Kidney capillary endothelial cell (primary cell): ENCODE measurements at places on chromosomes 6 and 20.

GRCh38 chr20:33850159-33850558 lies 39.0 kb downstream of the CHMP4B start:
- no peak for DNase-seq

DNA sequence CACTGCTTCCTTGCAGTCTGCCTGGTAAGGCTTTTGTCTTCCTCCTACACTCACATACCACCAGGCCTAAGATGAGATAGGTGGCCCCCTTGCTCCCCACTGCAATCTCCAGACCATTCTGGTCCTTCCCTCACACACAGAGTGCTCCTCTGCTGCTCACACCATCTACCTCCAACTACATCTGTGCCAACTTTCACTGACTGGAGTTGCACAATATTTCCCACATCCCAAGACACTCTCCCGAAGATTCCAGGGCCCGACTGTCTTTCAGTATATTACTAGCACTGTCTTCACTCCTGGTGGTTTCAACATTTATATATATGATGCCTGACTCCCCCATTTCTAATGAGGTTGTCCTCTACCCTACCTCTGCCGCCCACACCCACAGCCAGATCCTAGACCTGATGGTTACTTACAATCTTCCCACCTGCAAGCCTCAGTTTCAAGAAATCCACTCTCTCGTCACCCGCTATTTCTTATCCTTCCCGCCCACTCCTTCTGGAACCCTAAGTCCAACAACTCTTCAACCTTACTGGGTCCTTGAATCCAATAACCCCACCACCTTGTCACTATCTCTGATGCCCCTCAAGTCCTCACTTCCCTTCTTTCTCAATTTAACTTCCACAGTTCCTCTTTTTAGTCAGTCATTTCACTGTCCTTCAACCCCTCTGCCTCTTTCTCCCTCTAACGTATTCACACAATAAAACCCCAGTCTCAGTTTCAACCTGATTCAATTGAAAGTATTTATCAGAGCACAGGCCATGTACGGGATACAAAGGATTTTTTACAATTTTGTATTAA lies 21.6 kb downstream of the RALGAPA2 start:
- DNase-seq = no peak

GRCh38 chr20:18310592-18310991 lies 22.3 kb downstream of the ZNF133 start:
- no peak for DNase-seq

DNA sequence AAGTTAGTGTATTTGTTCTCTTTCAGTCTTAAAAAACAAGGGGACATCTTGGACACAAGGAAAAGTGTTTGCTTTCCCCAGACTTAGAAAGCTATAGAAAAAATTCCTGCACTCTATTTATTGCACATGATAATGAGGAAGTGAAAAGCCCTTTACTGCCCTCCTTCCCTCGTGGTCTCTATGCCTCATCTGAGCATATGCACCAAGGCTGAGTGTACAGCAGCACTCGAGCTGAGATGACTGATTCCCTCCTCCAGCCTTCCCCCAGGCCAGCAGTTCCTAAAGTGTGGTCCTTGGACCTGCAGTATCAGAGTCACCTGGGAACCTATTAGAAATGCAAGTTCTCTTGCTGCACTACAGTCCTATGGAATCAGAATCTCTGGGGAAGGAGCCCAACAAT lies 14.3 kb upstream of the LAMP5 start:
- DNase-seq = no peak

DNA sequence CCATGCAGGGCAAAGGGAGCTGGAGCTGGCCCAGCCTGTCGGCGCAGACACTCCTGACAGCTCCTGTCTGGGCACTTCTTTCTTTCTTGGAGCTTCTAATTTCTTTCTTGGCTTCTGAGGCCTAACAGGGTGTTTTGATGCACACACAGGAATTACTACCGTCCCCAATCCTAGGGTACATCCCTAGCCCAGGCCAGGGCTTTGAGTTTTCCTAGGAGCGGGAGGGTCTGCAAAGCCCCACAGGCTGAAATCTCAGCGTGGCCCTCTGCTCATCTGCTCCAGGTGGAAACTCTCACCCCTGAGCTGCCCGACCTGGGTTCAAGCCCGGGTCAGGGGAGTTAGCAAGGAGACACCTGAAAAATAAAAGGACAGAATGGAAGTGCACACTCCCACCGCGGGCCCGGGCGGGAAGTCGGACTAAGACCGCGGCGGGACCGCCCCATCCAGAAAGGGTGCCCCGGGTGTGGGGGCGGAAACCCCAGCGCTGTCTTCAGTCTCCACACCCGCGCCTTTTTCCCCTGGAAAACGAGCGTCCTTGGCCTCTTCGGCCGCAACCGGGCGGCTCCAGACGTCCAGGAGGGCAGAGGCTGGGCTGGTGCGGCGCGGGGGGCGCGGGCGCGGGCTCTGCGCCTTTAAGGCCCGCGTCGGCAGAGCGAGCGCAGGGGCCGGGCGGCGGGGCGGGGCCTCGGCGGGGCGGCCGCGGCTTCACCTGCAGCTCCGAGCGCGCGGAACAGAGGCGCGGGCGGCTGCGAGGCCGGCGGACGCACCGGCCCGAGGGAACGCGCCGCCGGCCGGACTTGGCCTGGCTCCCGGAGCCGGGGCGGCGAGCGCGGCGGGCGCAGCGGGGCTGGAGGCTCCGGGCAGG lies at the start of gene CDH4:
TSS of gene CDH4 (plus strand) at position 733 of the 865 bp plus-strand sequence.
- DNase-seq = no peak

DNA sequence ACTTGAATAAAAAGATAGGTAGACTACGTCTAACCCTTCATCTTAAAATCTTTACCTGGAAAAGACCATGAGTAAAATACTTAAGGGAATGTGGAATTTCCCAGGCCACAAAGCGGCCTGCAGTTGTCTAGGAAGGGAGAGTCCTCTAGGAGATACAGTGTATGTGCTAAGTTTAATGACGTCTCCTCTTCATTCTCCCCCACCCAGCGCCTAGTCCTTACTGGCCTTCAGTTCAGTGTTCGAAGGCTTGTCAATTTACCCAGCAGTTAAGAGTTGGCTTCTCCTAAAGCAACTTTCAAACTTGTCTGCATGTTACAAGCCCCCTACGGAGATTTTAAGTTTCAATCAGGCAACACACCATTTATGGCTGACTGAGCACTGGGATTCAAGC lies 35.2 kb downstream of the HFE start:
- DNase-seq = no peak

GRCh38 chr20:23477223-23477622 lies 13.7 kb upstream of the CST8 start:
- DNase-seq = no peak

DNA sequence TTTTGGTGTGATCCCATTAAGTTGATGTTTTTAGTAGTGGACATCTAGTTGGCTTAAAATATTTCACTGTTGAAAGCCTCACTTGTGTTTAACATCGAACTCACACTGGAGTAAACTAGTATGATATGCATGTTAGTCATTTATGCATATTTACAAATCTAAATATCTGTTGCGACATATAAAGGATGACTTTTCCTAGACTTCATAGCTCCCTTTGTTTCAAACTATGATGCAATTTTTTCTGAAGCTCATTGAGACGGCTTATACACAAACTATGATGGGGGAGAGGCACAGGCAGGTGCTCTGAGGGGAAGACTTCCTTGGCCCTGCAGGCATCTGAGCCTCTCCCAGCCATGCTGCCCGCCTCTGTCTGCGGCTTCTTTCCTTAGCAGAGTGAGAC lies 11.8 kb upstream of the FOXC1 start:
- DNase-seq = no peak

DNA sequence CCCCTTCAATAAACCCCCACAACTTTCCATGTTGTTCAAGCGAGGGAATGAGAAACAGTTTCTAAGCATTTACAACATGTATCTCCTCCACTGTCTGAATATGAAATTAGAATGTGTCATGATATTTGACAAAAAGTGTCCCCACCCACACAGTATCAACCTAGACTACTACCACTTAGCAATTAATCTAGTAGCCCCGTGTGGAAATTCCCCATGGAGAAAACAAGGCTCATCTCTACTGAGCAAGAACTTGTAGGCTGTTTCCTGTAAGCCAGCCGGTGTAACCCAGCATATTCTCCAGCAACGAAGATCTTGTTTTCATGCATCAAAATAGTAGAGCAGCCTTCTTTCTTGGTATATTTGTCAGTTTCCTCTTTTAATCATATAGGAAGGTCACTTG lies 115.0 kb downstream of the IRF4 start:
- DNase-seq = no peak
